GM23338 (cell line): ENCODE measurements at places on chromosomes 3 and 15.

- DNase-seq, result no peak
Observed at GRCh38 chr15:74400915-74401757, 32.6 kb downstream of the SEMA7A start.

GRCh38 chr15:58293622-58294550 lies 137.9 kb upstream of the LIPC start:
- DNase-seq, result no peak

- no peak for DNase-seq
Observed at GRCh38 chr15:39889601-39890000, 30.5 kb downstream of the GPR176 start.

- no peak for DNase-seq
Observed at GRCh38 chr3:171699601-171700000, 110.7 kb downstream of the PLD1 start.

DNA sequence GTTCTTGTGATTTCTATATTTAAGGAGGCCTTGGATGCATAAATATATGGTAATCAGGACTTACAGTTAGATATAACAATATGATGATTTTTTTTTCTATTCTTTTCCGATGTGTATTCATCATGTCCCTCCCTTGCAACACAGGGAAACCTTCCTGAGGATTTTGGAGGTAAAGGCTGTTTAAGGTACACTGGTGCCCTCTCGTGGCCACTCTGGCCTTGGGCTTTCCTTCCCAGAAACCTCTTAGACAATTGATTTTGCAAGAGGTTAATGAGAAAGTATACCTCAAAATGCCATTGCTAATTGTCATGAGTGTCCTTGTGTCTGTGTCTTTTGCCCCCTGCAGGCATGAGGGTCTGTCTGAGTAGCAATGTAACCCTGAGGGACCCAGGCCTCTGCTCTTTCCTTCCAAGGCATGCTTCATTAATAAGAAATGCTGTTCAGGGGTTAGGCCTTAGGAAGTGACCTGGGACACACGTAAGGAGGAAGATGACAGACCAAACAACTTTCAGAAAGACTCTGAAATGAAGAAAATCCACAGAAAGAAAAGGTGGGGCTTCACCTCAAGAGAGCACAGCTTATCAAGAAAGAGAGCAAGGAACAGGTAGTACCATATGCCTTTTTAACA lies 70.3 kb upstream of the PPP2R3A start:
- DNase-seq, result peak; percentile 90

DNA sequence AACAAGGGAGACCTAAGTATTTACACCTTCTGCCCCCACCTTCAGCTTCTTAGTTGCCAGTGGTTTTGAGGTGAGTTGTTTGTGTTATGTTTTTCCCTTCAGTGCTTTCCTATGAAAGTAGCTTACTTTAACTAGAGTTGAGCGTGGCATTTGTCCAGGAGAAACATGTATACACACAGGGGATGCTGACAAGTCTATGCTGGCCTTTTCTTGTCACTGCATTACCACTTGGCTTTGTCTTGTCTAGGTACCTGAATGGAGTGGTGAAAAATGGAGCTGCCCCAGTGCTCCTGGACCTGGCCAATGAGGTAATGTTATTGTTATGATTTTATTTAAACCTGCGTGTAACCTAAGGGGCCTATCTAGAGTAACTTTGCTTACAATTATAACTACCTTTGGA lies 74.4 kb downstream of the CDIN1 start:
- DNase-seq, result no peak

GRCh38 chr3:47000198-47000815 lies 20.8 kb downstream of the NBEAL2 start:
- no peak for DNase-seq

DNA sequence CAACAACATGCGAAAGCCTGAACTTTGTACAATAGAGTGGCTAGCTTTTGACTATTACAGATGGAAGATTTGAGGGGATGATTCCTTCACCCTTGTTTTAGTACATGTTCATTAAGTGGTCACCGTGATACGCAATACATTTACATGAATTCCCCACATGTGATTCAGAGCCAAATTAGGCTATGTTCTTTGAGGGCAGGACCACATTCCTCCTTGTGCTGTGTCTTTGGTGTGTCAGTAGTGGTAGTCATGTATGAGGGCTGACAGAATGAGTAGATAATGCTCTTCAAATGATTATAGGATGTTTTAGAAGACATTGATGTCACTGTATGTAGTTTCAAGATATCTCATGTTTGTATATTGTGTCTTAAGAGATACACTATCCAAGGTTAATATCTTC lies 12.1 kb downstream of the PTPRG start:
- DNase-seq, result no peak

DNA sequence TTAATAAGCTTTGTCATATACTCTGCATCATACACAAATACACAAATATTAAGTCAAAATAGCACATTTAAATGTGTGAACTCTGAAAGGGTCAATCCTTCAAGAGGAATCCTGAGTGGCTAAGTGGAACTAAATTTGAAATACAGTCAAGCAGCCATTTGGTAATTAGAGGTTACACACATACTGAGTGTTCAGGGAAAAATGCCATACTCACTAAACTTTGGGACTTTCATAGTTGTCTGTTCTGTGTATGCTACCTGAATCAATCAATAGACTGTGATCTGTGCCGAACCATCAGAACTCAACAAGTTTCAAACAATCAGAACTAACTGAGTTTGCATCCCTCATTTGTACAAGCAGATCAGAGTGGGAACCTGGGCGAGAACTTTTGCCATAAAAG lies 15.3 kb downstream of the ANKRD28 start:
- DNase-seq, result no peak

- peak; percentile 97 for DNase-seq
Observed at GRCh38 chr15:65414841-65415621, 7.7 kb downstream of the IGDCC4 start.

- DNase-seq, result peak; percentile 40
Observed at GRCh38 chr3:4533489-4534443, 40.6 kb downstream of the ITPR1 start.

GRCh38 chr3:117696851-117697407 lies 987.4 kb downstream of the TUSC7 start:
- DNase-seq, result no peak

GRCh38 chr15:69298354-69298696 lies 387 bp upstream of the PAQR5 start:
- no peak for DNase-seq

DNA sequence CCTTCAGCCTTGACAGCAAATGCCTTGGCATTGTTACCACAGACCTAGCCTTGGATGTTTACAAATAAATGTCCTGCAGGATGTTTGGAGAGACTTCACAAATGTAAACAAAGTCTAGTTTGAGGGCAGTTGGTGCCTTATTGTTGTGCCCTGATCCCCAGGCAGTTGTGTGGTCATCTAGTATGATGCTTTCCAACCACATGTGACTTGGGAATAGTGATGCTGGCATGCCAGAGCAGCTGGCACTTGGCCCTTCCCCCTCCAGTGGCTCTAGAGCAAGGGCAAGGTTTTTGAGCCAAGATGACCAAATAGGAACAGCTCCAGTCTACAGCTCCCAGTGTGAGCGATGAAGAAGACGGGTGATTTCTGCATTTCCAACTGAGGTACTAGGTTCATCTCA lies 258.2 kb downstream of the ADAMTS17 start:
- no peak for DNase-seq

- DNase-seq, result no peak
Observed at GRCh38 chr3:169280646-169281045, 382.9 kb downstream of the MECOM start.

GRCh38 chr3:148243609-148244008 lies 454.1 kb upstream of the AGTR1 start:
- DNase-seq, result no peak

DNA sequence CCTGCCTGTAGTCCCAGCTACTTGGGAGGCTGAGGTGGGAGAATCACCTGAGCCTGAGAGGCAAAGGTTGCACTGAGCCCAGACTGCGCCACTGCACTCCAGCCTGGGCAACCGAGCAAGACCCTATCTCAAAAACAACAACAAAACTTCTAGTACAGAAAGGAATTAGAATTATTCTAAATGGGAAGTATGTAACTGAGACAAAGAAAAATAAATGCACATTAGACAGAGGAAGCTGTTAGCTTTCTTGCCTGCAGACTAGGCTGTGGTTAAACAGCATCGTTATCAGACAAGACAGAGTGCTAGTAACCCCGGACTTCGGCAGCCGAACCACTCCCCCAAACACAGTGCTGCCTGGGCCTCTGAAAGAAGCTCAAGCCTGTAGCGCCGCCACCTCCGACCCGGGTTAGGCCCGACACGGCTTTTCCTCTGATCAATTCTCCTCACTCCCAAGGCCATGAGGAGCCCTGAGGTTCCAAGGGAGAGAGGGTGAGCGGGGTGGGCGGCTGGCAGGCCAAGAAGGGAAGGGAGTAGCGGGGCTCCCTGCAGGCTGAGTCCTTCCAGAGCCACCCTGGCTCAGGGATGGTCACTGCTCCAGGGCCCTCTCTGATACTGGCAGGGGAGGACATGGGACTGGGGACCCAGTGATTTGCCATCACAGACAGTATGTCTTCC lies 44.8 kb upstream of the MUC4 start:
- no peak for DNase-seq

DNA sequence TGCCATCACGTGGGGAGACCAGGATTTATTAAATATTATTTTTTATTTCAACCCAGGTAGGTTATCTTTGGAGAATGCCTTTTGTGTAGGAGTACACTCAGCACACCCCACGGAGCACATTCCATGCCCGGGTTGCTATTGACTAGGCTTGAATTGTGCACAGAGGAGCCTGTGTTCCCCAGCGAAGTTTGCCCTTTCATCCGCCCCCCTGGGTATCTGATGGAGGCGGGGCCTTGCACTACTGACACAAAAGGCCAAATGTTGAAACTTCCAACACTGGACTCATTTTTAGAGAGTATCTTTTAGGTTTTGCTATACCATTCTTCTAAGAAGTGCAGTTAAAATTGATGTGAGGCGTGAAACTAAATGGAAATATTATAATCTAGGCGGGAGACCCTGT lies 39.3 kb upstream of the PPP4R2 start:
- no peak for DNase-seq

GRCh38 chr3:110314512-110315114 lies 757.0 kb upstream of the NECTIN3 start:
- DNase-seq, result peak; percentile 92

- DNase-seq, result no peak
Observed at GRCh38 chr3:172647823-172648222, 63.0 kb downstream of the NCEH1 start.

GRCh38 chr3:97958396-97958795 lies 13.8 kb downstream of the RIOX2 start:
- DNase-seq, result no peak

GRCh38 chr15:56295433-56295832 lies 51.8 kb upstream of the RFX7 start:
- peak; percentile 25 for DNase-seq

DNA sequence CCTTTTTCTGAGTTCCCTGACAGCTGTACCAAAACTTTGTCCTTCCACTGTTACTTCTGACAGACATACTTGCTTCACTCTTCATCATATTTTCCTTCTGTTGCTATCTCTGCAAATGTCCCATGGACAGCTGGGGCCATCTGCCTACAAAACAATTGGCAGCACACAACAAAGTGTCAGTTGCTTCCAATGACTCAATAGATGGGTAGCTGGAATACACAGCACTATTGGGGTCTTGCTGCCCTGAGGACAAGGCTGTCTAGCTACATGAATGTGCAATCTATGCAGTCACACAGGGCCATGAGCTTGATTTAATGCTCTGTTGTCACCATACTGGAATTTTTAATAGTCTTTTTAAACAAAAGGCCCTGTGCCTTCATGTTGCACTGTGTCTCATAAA lies 192.8 kb downstream of the DTWD1 start:
- DNase-seq, result no peak

GRCh38 chr15:40052604-40053003 lies 13.6 kb upstream of the SRP14 start:
- no peak for DNase-seq

DNA sequence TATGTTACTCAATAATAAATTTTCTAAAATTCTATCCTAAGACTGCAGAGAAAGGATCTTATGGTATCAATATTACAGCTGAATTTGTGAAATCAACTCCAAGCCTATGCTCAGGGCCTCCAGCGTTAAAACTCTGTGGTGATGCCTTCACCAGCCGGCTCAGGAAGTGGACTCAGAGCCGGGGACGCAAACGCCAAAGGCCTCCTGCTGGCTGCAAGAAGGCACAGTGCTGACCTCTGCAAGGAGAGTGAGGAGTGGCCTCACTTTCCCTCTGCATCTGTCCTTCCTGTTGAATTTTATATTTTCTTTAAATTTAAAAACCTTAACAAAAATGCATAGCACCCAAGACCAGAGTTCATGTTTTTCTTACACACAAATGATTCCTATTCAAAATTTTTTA lies 48.5 kb downstream of the HERC2 start:
- peak; percentile 56 for DNase-seq

GRCh38 chr15:65612949-65613744 lies 2.2 kb upstream of the INTS14 start:
- no peak for DNase-seq

- peak; percentile 55 for DNase-seq
Observed at GRCh38 chr3:139481116-139481515, 4.8 kb upstream of the RBP2 start.

- peak; percentile 44 for DNase-seq
Observed at GRCh38 chr3:134029256-134029733, 430 bp downstream of the SLCO2A1 start.

- DNase-seq, result no peak
Observed at GRCh38 chr3:42730706-42731420, 28.3 kb upstream of the HHATL start.

DNA sequence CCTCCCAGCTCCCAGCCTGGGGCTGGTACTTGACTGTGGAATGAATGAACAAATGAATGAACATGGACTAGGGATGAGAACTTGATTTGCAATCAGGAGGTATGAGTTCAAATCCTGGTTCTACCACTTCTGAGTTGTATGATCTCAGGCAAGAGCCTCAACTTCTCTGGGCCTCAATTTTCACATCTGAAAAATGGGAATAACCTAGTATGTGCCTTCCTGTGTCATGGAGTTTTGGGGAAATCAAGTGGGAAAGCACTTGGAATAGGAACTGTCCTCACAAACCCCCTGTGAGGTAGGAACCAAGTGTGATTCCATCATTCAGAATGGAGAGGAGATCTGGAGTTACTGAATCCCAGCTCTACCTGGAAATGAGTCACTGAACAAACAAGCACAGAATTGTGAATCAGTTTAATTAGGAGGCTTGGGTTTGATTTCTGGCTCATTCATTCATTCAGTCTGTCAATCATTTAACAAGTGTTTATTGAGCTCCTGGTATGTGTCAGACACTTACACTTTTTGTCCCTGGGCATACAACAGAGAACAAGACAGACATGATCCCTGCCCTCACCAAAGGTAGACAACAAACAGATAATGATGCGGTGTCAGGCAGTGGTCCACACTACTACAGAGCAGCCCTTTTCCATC lies 29.7 kb downstream of the DNASE1L3 start:
- DNase-seq, result no peak
